ENCODE measurements at places on chromosomes 5 and 9.

DNA sequence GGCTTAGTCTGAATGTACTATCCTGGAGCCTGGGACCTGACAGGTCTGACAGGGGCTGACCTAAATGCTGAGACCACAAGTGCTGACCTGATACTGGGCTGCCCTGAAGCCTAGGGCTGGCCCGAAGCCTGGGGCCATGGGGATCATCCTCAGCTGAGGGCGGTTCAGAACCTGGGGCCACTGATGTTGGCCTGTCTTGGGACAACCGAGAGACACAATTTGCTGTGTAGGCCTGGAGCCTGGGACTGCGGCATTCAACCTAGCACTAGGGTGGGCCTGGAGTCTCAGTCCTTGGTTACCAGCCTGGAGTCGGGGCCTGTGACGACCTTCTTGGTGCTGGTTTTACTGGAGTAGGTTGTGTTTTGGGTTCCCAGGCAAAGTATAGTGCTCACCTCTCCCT, 46.3 kb downstream of the SRFBP1 start:
- DNase-seq: no peak

- no peak for DNase-seq
Measured at GRCh38 chr5:124512952-124513632, 233.3 kb downstream of the ZNF608 start.

DNA sequence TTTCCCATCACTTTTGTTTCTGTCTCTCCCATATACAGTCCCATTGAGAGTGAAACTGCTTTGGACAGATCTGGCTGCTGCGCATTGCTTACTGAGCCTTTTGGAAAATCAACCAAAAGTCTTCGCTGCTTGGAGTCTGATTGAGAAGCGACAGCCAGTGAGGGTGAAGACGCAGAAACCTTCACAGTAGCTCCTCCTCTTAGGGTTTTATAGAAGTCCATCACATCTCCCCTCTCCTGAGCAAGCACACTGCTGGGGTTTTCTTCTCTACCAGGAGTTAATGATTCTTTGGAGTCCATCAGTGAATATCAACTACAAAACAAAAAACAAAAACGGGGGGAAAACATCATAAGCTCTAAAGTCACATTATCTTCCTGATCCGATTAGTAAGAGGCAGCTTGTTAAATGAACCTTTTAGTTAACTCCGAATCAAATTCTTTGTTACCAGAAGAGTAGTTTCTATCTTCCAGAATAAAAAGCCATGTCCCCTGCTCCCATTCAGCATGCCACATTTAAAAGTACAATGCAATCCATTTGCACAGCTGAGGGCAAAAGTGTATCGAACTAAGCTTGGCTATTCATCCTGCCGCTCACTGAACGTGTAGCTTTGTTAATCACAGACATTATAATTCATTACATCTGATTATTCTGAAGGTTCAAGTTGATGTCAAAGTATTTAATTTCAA, 2.8 kb downstream of the NR3C1 start:
- DNase-seq: no peak

GRCh38 chr9:104177003-104177611, 83.0 kb downstream of the SMC2 start:
- DNase-seq: peak; percentile 16

GRCh38 chr5:174180639-174181038, 135.1 kb downstream of the NSG2 start:
- no peak for DNase-seq

GRCh38 chr5:53469946-53470687, 10.3 kb upstream of the FST start:
- no peak for DNase-seq

GRCh38 chr9:17816431-17817027, 237.7 kb downstream of the SH3GL2 start:
- DNase-seq: no peak

DNA sequence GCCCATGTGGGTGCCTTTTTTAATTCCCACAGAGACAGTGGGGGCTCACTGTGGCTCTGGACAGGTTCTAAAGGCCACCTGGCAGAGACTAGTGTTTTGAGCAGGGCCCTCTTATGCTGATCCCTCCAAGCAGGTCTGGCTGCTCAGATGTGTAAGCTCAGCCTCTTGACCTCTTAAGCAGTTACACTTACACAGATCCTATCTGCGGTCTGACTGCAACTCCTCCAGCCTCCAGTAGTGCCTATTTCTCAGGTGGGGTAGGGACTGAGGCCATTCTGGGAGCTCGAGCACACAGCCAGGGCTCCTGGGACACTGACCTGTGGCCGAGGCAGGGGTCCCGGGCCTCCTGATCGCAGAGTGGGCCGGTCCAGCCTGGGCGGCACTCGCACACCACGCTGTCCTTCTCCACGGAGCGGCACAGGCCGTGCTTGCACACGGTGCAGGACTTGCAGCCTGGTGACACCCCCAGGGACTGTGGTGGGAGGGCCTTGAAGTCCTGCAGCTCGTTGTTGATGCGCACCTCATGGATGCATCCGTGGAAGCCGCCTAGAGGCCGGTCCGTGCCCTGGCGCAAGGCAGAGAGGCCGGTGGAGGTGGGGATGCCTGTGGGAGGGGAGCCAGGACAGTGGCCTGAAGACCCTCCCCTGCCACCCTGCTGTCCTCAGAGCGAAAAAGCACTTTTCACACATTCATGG, 91.9 kb upstream of the PANK3 start:
- peak; percentile 47 for DNase-seq

- no peak for DNase-seq
Measured at GRCh38 chr9:76895186-76895585, 10.7 kb downstream of the PRUNE2 start.

- no peak for DNase-seq
Measured at GRCh38 chr9:33690143-33690933, 105.0 kb upstream of the PRSS3 start.

GRCh38 chr5:38323645-38324295, 65.4 kb downstream of the EGFLAM start:
- DNase-seq: no peak

DNA sequence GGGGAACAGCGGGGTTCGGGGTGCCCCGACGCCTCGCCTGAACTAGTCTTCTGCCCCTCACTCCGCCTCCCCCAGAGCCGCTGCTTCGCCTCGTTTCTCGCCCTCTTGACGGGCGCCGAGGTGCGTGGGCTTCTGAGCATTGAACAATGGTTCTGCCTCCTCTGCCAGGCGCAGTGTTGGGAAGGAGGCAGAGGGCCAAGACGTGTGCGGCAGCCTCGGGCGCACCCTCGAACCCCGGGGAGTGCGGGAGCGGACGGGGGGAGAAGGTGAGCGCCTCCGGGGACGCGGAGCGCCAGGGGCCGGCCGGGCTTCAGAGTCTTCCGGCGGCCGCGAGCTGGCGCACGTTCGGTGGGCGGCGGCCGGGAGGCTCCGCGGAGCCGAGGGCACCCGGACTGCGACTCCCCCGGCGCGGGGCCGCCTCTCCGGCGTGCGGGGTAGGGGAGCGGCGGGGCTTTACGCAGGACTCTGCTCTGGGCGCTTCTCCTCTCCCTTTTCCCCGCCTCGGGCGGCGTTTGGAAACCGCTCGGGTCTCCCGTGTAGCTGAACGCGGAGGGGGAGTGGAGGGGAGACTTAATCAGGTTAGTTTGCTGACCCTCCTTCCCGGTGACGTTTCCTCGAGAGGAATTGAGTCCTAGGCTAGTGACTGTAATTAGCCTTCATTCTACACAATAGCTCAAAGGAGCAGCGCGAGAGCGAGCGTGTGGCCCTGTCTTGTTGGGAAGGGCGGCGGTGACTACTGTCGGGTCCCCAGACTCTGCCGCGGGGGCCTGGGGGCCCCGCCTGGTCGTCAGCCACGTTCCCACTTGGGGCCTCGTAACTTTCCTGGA, 1.1 kb downstream of the VLDLR start:
- peak; percentile 37 for DNase-seq

- DNase-seq: no peak
Measured at GRCh38 chr9:34647651-34648050, 1.2 kb downstream of the GALT start.

DNA sequence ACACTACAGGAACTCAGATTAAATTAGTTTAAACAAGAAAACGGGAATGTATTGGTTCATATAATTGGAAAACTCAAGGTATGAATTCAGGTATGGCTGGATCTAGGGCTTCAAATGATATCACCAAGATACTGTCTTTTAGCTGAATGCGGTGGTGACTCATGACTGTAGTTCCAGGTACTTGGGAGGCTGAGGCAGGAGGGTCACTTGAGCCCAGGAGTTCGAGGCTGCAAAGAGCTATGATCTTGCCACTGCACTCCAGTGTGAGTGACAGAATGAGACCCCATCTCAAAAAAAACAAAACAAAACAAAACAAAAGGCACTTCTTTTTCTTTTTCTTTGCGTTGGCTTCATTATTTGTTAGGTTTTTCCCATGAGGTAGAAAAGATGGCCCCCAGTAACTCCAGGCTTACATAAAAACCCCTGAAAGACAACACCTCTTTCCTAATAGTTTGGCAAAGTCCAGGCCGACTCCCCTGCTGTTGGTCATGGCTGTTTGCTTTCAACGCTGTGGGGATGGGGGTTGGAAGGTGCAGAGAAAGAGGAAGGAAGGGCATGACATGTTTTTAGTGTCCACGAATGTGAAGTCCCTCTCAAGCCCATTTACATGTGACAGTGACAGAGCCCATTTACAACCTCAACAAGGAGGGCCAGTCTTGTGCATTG, 39.8 kb upstream of the CRB2 start:
- no peak for DNase-seq

GRCh38 chr9:106066940-106067524, 372.7 kb downstream of the TMEM38B start:
- DNase-seq: no peak

GRCh38 chr5:175697846-175698245, 40.0 kb downstream of the HRH2 start:
- no peak for DNase-seq

DNA sequence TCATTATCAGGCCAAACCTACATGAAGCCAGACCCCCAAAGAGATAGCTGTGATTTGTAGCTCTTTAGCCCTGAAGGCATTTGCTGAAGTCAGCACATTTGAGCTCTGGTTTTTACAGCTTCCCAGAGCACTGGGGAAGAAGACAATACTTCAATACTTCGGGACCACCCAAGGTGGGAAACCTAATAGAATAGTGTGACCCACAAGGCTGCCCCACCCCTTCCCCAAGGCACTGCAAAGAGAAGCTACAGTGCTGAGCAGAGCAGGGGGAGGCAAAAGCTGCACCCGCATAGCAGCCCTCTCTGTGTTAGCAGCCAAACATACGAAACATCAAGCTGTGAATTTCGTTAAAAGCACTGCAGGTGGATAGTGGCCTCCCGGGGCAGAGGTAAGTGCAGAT, 87.3 kb downstream of the HSD17B3 start:
- no peak for DNase-seq

DNA sequence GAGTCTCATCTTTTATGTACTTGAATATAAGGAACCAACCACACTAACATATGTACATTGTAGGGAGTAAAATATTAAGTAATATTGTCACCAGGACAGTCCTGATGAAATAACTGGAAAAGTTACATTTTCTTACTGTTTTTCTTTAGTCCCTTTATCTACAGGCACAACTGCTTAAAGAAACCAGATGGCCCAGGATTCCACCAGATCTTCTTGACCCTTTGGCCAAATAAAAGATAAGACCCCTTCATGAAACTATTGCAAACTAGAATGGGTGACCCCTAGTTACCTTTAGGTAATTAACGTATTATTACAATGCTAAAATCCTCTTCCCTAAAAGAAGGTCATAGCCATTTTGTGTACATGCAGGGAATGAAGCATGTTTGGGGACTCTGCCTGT, 106.3 kb upstream of the FTMT start:
- DNase-seq: no peak

DNA sequence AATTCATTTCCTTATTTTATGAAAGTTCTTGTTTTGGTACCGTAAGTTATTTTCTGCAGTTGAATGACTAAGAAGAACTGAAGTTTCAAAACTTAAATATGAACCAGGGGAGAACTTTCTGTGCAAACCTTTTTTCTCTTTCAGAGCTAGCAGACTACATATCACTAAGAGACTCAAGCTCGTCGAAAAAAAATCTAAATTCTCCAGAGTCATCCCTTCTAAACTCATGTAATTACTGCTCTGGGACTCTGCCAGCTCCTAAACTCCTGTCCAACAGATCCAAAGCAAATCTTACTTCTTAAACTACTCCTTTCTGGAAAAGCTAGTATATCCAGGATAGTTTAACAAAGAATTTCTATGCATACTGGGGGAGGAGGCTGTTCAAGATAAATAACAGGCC, 87.0 kb upstream of the NR5A1 start:
- no peak for DNase-seq

DNA sequence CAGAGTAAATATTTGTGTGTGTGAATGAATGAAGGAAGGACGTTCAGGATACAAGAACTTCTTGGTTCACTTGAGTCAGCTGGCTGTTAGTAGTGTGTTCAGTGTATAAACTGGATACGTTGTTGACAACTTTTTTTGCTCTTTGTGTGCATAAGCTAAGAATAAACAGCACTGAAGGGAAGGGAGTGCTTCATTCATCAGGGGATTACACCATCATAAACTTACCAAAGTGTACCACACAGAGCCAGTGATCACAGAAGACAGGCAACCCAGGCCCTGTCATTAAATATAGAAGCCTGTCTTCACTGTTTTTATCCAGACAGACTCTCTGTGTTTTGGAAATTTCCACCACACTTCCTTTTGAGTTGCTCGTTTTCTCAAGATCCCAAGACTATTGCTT, 55.5 kb upstream of the MEF2C start:
- DNase-seq: no peak

DNA sequence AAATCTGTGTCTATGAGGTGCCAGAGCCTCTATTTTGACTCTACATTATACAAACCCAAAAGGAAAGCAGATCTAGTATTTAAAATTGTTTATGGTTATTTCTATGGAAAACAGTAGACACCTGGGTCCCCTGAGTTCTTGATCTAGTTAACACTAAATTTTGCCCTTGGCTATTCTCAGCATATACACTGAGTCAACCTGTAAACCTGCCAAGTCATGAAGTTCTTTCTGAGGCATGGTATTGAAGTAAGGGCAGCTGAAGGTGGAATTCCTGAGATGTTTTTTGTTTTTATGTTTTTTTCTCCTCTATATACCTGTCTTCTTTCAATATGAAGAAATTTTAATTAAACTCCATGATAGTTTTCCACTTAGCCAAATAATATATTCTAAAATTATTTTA, 120.2 kb downstream of the PDE4D start:
- no peak for DNase-seq

- no peak for DNase-seq
Measured at GRCh38 chr5:142032747-142033631, 20.2 kb upstream of the GNPDA1 start.

GRCh38 chr5:17178373-17178675, 39.1 kb upstream of the BASP1 start:
- no peak for DNase-seq

- no peak for DNase-seq
Measured at GRCh38 chr5:36939969-36940858, 63.6 kb downstream of the NIPBL start.

GRCh38 chr9:126842977-126843799, 17.3 kb upstream of the ZBTB34 start:
- no peak for DNase-seq

All from WERI-Rb-1 (cell line).